ENCODE measurements at places on chromosomes 4 and X.

DNA sequence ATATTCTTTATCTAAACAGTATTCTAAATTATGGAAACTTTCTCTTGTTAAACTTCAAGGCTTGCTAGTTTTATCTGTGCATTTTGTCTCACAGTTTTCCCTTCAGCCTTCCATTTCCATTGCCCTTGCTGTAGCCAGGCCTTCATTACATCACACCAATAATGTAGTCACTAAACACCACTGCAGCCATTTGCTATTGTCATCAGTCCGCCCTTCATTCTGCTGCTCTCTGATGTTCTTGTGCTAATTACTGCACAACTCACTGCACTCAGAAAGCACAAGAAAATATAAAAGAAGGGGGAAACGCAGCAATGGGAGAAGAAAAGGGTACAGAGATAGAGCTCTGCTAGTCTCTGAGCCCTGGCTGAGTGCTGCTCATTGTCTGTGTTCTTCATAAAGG, 239.6 kb upstream of the FSTL5 start:
- DNase-seq = no peak

GRCh38 chr4:87120411-87121162, 99.8 kb downstream of the KLHL8 start:
- no peak for DNase-seq

DNA sequence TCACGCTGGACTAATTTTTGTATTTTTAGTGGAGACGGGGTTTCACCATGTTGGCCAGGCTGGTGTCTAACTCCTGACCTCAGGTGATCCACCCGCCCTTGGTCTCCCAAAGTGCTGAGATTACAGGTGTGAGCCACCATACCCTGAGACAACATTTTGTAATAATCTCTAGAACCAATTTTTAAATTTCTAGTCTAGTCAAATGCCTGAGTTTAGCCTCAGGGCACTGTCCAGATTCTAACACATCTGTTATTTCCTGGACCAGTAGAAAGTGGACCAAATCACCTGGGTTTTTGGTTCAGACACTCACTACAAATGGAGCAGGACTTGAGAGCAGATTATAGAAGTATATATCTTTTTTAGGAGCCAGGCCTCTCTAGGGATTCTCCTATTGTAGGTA, 21.6 kb downstream of the ART3 start:
- DNase-seq = no peak

GRCh38 chr4:55609393-55609866, 17.4 kb upstream of the PDCL2 start:
- DNase-seq = no peak

- DNase-seq = no peak
These were observed 187.1 kb downstream of the SHROOM3 start for GRCh38 chr4:76622126-76622525.

- DNase-seq = no peak
These were observed 17.2 kb downstream of the RHOH start for GRCh38 chr4:40214038-40214437.

DNA sequence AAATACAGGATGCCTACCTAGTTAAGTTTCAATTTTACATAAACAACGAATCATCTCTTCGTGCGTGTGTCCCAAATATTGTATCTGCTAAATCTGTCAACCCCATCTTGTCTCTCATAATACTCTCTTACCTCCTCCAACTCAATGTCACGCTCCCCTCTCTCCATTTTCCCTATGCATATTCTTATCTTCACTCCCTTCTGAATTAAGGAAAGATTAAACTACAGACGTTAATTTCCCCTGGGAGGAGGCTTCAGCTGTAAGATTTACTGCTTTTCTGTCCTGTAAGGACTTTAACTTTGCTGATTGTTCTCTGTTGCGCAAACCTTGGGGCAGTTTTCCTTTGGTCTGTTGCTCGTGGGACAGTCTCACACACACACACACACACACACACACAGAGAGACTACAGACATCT, 455 bp upstream of the ABCB7 start:
- DNase-seq = no peak

DNA sequence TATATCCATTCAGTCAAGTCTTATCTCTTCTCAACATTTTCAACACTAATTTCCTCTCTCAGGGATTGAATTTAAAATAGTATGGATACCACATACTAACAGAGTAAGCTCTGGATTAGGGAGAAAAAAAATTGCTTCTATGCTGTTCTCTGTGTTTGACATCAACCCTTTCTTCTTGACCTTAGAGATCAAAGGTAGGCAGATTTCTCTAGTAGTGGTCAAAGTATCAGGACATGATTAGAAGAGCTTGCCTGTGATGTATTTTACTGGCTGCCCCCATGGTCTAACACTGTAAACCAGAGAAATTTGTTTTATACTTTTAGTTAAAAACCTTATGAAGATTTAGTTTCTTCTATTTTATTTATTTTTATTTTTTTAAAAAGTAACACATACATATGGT, 8.3 kb downstream of the ADH6 start:
- no peak for DNase-seq

DNA sequence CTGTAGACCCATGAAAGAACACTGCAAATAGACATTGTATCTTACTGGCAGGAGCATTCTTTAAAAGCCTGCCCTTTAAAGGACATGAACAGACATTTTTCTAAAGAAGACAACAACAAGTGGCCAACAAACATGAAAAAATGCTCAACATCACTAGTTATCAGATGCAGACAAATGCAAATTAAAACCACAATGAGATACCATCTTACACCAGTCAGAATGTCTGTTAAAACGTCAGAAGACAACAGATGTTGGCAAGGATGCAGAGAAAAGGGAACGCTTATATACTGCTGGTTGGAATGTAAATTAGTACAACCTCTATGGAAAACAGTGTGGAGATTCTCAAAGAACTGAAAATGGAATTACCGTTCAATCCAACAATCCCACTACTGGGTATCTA, 77.2 kb downstream of the ATP10D start:
- DNase-seq = no peak

- no peak for DNase-seq
These were observed 4.2 kb upstream of the PDHA2 start for GRCh38 chr4:95835672-95836071.

Data from non-pigmented ciliary epithelial cell (primary cell).